ENCODE measurements at places on chromosomes 5 and 9. TPM values are rescaled to one million over a fixed set of nuclear protein-coding genes. Genes with fewer than 3 reads are reported as not detected.
A peak's percentile ranks its signal among the peaks of the same experiment; 100 is the strongest.

DNA sequence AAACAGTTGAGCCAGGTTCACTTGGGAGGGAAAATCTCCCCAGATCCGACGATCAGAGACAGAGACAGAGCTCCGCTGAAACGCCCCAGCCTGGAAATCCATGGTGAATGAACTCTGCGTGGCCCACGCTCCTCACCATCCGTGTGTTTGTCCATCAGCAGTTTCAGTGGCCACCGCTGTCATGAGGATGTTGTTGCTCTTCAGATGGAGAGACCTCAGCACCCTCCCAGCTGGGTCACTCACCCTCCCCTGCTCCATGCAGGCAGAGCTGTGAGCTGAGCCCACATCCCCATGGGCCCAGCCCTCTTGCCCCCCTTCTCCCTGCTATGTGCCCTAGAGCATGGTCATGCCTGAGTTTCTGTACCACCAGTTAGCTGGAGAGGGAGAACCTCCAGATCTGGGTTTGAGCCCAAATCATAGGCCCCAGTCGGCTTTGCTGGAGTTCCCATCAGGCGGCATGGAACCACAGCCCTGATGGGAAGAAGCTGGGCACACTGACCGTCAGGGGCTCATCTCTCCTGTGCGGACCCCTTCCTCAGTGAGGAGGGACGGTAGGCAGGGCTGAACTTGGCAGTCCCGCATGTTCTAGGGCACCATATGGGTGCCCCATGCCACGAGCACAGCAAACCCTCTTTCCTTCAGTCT, 154.4 kb upstream of the COL5A1 start:
- DNase-seq, result peak; percentile 56

DNA sequence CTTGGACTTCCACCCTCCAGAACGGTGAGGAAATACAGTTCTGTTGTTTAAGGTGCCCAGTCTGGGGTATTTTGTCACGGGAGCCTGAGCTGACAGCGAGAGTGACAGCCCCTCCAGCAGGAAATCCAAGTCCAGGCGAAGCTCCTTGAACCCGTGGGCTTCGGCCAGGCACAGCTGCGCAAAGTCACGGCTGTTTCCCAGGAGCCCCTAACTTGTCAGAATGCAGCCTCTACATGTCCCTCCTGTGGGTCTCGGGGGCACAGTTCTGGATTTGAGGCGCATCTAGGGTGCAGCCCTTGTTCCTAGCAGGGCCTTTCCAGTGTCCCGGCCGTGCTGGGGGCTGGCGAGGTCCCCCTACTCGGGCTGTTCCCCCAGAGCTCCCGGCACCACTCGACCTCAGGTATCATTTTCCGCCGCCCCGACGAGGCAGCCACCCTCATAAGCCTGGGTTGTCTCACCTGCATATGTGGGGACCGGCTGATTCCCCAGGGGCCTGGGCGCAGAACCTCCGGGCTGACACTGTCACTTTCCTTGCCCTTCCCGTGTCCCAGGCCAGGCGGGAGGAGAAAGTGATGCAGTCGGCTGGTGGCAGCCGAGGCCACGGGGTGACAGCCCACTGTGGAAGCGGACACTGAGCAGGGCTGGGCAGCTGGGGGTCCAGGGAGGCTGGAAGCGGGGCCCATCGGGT, 4.5 kb downstream of the LCN8 start:
- no peak for DNase-seq

SLC1A3 gene
- 29.7 TPM for total RNA-seq

- DNase-seq, result no peak
Observed at GRCh38 chr5:149794487-149794971, 64.4 kb downstream of the PPARGC1B start.

DNA sequence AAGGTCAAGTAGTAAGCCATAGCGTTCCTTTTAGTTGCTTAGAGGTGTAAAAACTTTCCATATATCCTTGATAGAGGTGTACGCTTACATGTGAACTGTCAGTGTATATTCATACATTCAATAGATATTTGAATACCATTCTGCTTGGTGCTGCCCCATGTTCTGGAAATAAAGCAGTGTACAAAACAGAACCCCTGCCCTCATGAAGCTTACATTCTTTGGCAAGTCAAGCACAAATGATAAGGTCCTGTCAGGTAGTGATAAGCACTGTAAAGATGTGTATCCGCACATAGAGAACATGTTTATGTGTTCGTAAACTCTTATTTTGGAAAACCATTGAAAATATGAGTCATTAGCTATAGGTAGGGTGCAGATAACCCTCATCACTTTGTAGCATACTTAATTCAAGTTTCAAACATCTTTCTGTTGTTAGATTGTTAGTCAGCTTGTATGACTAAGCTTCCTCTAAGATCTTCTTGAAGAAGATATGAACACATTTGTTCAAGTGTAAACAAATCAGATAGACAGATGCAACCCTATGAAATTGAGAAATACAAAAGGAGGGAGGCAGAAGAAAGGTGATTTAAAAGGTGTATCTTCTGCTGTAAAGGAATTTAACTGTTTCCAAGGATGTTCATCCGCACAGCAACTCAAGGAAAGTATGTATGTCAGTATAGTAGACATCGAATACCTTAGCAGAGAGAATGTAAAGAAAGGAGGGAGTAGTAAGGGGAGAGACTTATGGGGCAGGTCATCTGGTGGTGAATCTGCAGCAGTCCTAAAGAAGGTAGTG, 1.6 kb downstream of the GTF3C4 start:
- no peak for DNase-seq

SAPCD2 gene
- total RNA-seq, result 13.5 TPM
